ENCODE measurements at places on chromosomes 2 and 18.

DNA sequence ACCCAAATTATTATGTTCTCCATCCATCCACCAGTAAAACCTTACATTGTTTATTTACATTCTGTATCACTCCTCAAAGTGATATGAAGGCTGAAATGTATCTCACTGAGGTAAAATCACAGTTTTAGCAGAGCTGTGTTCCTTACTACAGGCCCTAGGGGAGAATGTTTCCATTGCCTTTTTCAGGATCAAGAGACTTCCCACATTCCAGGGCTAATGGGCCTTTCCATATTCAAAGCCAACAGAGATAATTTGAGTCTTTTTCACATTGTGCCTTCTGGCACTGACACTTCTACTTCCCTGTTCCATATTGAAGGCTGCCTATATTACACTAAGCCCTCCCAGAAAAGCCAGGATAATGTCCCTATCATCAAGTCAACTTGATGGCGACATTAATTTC is 20.0 kb downstream of the NETO1 start:
- DNase-seq: no peak

- no peak for DNase-seq
These were observed 168.2 kb downstream of the GALNT1 start for GRCh38 chr18:35749701-35750100.

DNA sequence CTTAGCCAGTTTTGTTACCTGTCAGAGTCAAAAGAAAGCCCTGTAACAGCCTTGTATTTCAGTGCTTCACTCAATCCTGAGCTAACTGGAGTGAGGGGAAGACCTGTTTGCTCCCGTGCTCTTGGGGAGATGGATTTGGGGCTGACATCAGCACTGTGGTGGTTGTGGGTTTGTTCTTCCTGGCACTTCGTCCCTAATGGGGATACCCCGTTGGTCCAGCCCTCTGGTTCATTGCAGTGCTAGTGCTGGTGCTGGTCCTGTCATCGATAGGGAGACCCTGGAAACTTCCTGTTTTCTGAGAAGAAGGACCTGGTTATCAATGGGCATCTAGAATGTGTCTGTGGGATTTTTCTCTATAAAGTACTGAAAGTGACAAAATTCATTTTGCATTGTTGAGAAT is 205.4 kb downstream of the ZNF407 start:
- DNase-seq: no peak

- no peak for DNase-seq
These were observed 17.9 kb downstream of the B3GNT7 start for GRCh38 chr2:231413456-231413855.

GRCh38 chr18:8328126-8328525 is 281.1 kb upstream of the RAB12 start:
- DNase-seq: no peak

DNA sequence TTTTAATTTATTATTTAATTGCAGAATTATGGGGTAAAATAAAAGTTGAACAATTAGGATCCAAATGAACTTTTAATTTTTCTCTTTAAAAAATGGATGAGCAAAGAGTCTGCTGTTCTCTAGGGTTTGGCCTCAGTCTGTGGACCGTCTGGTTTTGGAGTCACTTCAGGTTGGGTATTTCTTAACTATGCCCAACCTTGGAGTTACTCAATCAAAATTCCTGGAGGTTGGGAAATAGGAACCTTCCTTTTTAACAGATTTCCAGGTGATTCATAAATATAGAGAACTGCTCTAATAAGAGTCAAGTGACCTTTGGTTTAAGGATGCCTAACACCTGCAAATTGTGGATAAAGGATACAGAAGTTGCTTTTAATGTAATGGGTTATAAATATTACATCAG is 241.5 kb upstream of the GCFC2 start:
- no peak for DNase-seq

- no peak for DNase-seq
These were observed 1605.3 kb upstream of the ACVR2A start for GRCh38 chr2:146239392-146240135.

GRCh38 chr2:7030810-7031209 is 113.6 kb downstream of the RNF144A start:
- DNase-seq: no peak

DNA sequence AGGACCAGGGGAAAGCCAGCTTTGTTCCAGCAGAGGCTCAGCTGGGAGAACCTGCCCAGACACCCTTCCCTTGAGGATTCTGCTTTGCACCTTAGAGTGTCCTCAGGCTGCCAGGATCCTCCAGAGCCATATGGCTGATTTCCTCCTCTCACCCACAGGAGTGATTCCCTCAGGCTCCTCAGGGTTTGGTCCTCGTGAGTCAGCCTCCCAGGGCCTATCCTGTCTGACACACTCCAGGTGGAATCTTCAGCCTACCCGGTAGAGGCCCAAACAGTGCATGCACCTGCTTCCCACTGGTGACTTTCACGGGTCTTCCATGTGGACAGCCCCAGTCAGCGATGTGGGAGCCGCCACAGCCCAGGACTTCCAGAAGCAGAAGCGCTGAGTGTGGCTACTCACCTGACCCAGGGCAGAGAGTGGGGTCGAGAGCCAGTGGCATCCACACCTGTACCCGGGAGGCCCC is 73.3 kb downstream of the TFCP2L1 start:
- no peak for DNase-seq

DNA sequence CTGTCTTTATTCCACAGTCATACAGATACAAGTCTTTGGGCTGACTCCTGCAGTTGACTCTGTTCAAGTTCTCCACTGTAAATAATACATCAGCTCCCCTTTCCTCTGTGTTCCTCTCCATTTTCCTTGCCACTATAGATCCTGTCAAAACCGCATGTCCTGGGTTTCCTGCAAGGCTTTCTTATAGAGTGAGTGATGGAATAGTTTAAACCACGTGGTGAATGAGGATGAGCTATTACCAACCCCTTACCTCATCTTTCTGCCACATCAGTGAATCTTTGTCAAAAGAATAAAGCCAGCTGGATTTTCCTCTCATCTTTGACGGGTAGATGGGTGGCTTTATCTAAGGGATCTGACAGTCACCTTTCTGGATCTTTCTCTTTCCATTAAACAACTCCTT is 3.9 kb upstream of the GALNT14 start:
- no peak for DNase-seq

DNA sequence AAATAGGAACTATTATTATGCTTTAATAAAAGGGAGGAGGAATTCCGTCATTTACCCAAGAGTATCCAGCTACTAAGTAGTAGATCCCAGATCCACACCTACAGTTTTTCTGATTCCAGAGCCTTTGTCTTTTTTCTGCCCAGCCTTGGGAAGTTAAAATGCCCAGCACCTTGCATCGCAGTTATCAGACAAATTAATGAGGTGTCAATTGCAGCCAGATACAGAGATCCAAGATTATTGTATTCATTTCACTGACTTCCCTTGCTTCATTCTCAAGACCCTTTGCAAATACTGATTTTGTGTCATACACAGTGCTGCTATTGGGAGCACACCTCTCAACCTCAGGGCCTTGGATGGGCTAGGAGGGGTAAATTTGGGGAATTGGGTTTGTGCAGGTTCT is 1.1 kb downstream of the IL18R1 start:
- no peak for DNase-seq

- DNase-seq: no peak
These were observed 19.0 kb upstream of the NPAS2 start for GRCh38 chr2:100800915-100801314.

DNA sequence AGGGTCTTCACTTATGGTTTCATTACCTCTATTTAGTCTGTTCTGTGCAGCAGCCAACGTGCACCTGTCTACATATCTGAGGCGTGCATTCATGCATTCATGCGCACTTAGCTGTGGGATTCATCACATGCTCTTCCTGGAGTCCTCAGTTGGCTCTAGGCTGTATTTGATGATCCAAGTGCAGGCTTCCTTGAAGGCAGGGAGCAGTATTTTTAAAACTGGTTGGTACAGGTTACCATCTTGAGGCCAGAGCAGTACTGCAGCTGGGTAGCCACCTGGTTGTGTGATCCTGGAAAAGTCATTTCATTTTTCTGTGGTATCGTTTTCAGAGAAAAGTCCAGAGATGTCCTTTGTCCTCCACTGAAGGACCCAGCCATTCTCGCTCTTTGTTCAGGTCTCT is 109.8 kb downstream of the EN1 start:
- no peak for DNase-seq

- no peak for DNase-seq
These were observed 258.5 kb downstream of the PTGR3 start for GRCh38 chr18:74950479-74950878.

DNA sequence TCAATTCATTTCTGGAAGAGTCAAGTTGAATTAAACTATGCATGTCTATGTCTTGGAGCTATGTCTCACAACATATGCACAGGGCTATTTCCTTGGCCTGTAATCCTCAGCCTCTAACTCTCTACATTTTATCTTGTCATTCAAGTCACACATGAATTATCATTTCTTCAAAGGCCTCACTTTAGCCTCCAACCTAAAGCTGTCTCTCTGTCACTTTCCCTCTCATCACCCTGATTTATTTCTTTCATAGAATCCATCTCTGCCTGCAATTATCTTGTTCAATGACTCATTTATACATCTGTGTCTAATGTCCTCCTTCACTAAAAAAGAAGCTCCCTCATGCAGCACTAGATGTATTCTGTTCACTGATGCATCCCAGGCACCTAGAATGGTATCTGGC is 614.2 kb upstream of the REG3G start:
- DNase-seq: no peak

DNA sequence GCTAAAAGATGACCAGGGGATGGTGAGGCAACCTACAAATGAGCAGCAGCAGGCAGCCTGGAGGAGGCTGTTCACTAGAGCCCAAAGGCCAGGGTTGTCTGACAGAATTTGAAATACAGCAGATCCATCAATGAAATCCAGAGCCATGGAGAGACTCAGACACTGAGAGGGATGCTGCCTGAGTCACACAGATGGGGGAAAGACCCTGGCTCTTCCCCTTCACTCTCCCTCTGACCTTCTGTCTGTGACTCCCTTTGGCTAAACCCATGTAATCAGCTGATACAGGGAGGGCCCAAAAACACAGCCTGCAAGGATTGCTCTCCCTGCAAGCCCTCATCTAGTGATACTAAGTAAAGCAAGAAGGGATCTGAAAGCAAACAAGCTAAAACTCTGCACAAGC is 166.5 kb upstream of the SPOPL start:
- no peak for DNase-seq

- no peak for DNase-seq
These were observed 105.8 kb upstream of the SPOPL start for GRCh38 chr2:138395565-138396306.

GRCh38 chr2:182952741-182953450 is 85.4 kb downstream of the NCKAP1 start:
- no peak for DNase-seq

- DNase-seq: no peak
These were observed 886.2 kb upstream of the NRXN1 start for GRCh38 chr2:51918113-51918512.

- no peak for DNase-seq
These were observed 1355.5 kb downstream of the SUCLG1 start for GRCh38 chr2:83103613-83104012.

GRCh38 chr2:189221811-189222467 is 42.4 kb upstream of the COL5A2 start:
- no peak for DNase-seq

DNA sequence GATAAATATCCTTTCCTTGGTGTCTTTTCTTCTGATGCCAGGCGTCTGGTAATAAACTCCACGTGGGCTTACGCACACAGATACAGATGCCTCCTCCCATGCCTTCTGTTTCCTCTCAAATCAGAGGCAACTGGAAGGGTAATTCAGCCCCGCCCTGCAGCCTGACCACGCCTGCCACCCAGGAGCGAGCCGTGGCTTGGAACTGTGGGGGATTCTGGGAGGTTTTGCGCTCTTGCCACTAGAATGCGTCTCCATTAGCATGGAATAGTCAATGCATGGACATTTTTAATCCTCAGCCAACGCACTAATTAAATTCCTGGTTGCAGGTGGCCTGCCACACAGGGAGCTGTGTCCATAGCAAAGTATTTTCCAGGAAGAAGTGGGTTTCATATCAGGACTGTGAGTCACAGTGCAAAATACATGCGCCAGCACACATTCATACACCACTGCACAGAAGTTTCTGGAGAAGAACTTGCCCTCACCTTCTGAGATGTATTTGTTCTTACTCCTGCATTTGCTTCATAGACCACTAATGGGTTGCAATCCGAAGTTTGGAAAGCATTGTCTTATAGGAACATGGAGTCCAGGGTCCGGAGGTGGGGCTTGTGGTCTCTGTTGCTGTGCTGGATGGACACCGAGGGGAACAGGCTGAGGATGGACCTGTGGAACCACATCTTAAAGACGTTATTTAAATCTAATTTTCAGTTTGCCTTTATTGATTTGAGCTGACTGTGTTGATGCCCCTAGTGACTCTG is 151.4 kb downstream of the LDLRAD4 start:
- DNase-seq: no peak

- no peak for DNase-seq
These were observed 66.8 kb downstream of the MREG start for GRCh38 chr2:215946586-215946985.

DNA sequence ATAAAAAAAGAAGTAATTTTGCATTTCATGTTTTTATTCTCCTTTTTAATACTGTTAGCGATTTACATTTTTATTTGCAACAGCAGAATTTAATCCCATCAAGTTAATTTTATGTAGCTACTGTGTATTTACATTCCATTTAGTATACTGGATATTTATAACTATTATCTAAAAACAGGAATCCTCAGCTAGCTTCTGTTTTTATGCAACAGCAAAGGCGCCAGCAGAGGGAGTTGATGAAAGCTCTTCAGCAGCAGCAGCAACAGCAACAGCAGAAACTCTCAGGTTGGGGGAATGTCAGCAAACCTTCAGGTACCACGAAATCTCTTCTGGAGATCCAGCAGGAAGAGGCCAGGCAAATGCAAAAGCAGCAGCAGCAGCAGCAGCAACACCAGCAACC is 26.2 kb upstream of the SNORC start:
- DNase-seq: no peak

- DNase-seq: no peak
These were observed 21.2 kb upstream of the UGGT1 start for GRCh38 chr2:128069769-128070168.

DNA sequence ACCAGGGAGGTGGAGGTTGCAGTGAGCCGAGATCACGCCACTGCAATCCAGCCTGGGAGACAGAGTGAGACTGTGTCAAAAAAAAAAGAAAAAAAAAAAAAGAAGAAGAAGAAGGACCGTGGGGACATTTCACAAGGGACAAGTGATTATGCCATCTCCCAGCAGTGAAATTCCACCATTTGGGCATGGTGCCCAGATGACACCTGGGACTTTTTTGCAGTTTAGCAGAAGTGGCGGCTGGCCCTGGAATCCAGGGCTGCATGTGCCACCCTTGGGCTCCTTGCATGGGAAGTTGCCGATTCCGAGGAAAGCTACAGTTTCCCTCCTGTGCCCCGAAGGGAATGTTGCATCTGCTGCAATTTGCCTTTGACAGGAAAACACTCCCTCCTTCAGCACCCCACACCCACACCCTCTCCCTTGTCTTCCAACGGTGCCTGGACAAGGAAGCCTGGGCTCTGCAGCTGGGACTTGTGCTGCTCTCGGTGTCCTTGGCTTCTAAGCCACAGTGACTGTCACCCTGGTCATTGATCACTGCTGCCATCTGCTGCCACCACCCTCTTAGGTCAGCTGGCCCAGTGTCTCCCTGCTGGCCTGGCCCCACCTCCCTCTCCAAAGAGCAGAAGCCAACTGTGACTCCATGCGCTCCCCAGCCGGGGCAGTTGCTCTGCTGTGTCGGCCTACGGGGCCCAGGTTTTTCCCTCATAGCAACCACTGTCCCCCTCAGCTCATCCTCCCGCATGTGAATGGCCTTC is 56.4 kb upstream of the LRRC30 start:
- DNase-seq: no peak
